ENCODE measurements at places on chromosomes 2 and 18. TPM values are rescaled to one million over a fixed set of nuclear protein-coding genes. Genes with fewer than 3 reads are reported as not detected.

CAVIN2 gene
- 14.9 TPM for total RNA-seq

NDC80 gene
- 1.6 TPM for total RNA-seq

KYNU gene
- 14.3 TPM for total RNA-seq

FAM228A gene
- total RNA-seq, result 0.92 TPM

MYL12A gene
- total RNA-seq, result 800 TPM

PSMA8 gene
- not detected for total RNA-seq

APLF gene
- 5.8 TPM for total RNA-seq

DNA sequence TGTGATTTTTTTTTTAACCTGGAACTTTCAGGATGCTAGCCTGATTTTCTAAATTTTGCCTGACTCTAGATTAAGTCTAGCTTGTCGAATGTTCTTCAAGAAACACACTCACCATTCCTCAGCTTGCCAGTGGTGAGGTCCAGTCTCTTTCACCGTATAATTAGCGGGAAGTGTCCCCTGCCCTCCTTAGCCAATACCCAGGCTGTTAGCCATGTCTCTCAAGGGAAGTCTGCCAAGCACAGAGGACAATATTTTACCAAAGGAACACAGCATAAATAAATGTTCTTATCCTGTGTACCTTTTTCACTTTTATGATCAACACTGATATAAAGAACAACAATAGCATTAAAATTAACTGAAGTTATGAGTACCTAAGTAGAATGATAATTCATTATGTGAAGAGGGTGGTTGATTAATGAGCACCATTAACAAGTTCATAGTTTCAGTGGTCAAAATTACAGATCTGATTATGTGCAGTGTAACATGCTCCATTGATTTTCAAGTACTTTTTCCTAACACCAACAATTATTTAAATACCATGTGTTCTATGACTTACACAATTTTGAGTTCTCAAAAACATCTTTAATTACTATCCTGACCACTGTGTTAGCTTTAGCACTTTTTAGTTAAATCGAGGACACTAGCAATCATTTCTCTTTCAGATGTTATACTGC is 445.8 kb upstream of the RAB12 start:
- H3K36me3 ChIP-seq, result no peaks in the 10 kb centered on the region
- no peak overlapping the region for H3K4me3 ChIP-seq
- no peaks in the 10 kb centered on the region for H3K27me3 ChIP-seq
- H3K27ac ChIP-seq, result no peak overlapping the region
- H3K4me1 ChIP-seq, result no peaks in the 10 kb centered on the region

DNA sequence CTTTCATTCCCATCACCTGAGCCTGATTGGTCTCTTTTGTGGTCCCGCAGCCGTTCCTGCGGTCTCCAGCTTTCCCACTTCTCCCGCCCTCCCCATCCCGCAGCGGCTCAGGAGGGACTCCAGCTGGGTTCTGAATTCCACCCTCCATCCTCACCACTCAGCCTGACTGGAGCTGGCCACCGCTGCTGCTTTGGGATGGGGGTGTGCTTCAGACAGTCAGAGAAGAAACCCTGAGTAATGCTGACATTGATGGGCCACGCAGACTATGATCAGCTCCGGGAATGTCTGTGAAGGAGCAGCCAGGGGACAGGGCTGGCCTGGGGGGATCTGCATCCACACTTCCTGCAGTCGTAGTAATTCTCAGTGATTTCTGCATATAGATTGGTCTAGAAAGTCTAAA is 45.9 kb upstream of the TXNDC2 start:
- no peak overlapping the region for H3K4me3 ChIP-seq
- no peaks in the 10 kb centered on the region for H3K36me3 ChIP-seq
- H3K27me3 ChIP-seq, result no peaks in the 10 kb centered on the region
- no peak for DNase-seq
- no peak overlapping the region for H3K27ac ChIP-seq

DNA sequence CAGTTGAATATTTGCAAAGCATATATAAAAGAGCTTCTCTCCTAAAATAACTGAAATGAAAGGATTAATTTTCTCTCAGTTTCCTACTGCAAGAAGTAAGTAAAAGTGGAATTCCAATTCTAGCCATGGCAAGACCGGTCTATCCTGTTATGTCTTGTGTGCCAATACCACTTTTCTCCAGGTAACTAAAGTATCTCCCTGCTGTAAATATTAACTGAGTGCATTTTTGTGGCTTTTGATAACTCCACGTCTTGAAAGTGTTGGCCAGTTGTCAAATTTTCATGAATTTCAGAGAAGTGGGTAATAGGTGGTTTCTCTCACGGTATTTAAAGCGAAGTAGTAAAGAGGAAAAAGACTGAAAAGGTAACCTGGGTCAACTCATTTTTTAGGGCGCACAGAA is 225.9 kb downstream of the NEDD4L start:
- DNase-seq, result no peak
- no peaks in the 10 kb centered on the region for H3K36me3 ChIP-seq
- no peaks in the 10 kb centered on the region for H3K4me1 ChIP-seq

DNA sequence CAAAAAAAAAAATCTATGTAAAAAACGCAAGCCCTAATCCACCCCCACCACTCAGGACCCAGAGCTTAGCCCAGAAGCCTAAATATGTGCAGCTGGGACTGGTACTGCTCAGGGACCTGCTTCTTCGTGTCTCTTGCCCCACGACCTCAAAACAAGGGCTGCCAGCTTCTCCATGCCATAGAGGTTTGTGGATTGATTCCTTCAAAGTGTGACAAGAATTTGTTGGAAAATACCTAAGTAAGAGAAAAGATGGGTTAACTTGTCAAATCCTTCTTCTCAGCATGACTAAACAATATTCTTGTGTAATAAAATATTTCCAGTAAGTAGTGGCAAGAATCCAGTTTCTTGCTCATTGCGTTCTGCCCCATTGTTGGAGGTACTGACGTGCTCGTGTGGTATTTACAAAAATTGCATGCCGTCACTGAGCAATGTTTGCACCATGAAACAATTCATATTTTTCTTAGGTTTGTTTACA is 825 bp upstream of the SCYGR1 start:
- no peak for DNase-seq
- no peak overlapping the region for H3K27ac ChIP-seq
- H3K27me3 ChIP-seq, result no peaks in the 10 kb centered on the region
- H3K4me3 ChIP-seq, result no peak overlapping the region
- no peaks in the 10 kb centered on the region for H3K4me1 ChIP-seq

GRCh38 chr2:216574046-216574445 is 59.2 kb upstream of the IGFBP2 start:
- no peak overlapping the region for H3K4me3 ChIP-seq
- H3K27me3 ChIP-seq, result no peaks in the 10 kb centered on the region
- peaks cover 38% of the 10 kb centered on the region for H3K4me1 ChIP-seq
- H3K27ac ChIP-seq, result peak overlapping the region; percentile 94

DNA sequence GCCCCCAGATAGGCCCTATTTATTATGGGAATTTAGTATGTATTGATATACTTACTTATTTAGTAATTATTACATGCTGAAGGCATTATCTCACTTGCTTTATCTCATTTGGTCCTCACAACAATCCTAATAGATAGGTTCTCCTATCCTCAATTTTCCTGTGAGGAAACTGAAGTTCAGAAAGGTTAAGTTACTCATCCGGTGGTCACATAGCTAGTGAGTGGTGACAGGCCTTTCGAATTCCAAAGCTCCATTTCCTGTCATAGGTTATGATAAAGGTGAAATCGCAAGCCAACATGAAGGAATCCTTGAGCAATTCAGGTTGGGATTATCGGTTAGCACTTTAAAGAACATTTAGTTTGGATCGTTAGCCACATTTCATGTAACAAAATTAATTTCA is 33.3 kb downstream of the NAB1 start:
- DNase-seq, result no peak
- H3K4me1 ChIP-seq, result peaks cover 4% of the 10 kb centered on the region
- no peak overlapping the region for H3K27ac ChIP-seq
- H3K4me3 ChIP-seq, result no peak overlapping the region
- H3K27me3 ChIP-seq, result no peaks in the 10 kb centered on the region

- H3K27me3 ChIP-seq, result no peaks in the 10 kb centered on the region
- no peak overlapping the region for H3K4me3 ChIP-seq
- no peaks in the 10 kb centered on the region for H3K36me3 ChIP-seq
- H3K4me1 ChIP-seq, result peaks cover 21% of the 10 kb centered on the region
- no peak overlapping the region for H3K27ac ChIP-seq
These were observed 12.0 kb upstream of the HAAO start for GRCh38 chr2:42804338-42804737.

GRCh38 chr2:68251855-68252399 is 405 bp downstream of the PPP3R1 start:
- no peaks in the 10 kb centered on the region for H3K36me3 ChIP-seq
- peak overlapping the region; percentile 93 for H3K4me3 ChIP-seq
- H3K27ac ChIP-seq, result peak overlapping the region; percentile 92
- H3K27me3 ChIP-seq, result no peaks in the 10 kb centered on the region
- peaks cover 45% of the 10 kb centered on the region for H3K4me1 ChIP-seq

DNA sequence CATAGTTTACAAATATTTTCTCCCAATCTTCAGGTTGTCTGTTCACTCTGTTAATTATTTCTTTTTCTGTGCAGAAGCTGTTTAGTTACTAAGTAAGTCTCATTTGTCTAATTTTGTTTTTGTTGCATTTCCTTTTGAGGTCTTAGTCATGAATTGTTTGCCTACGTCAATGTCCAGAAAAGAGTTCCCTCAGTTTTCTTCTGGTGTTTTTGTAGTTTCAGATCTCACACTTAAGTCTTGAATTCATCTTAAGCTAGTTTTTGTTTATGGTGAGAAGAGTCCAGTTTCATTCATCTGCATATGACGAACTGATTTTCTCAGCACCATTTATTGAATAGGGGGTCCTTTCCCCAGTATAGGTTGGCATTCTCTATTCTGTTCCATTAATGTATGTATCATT is 1252.2 kb upstream of the TMEFF2 start:
- H3K27ac ChIP-seq, result no peak overlapping the region
- no peaks in the 10 kb centered on the region for H3K4me1 ChIP-seq
- no peaks in the 10 kb centered on the region for H3K36me3 ChIP-seq
- no peak for DNase-seq
- H3K27me3 ChIP-seq, result no peaks in the 10 kb centered on the region
- H3K4me3 ChIP-seq, result no peak overlapping the region

GRCh38 chr2:239138610-239139009 is 262.2 kb downstream of the HDAC4 start:
- H3K27me3 ChIP-seq, result no peaks in the 10 kb centered on the region
- H3K4me1 ChIP-seq, result peaks cover 16% of the 10 kb centered on the region
- no peak for DNase-seq
- peaks cover 22% of the 10 kb centered on the region for H3K36me3 ChIP-seq
- H3K27ac ChIP-seq, result no peak overlapping the region

GRCh38 chr2:236318401-236318800 is 54.2 kb upstream of the ASB18 start:
- no peak overlapping the region for H3K27ac ChIP-seq
- H3K4me1 ChIP-seq, result no peaks in the 10 kb centered on the region
- no peaks in the 10 kb centered on the region for H3K27me3 ChIP-seq
- DNase-seq, result no peak

- H3K36me3 ChIP-seq, result no peaks in the 10 kb centered on the region
- H3K4me1 ChIP-seq, result no peaks in the 10 kb centered on the region
- DNase-seq, result no peak
- no peak overlapping the region for H3K27ac ChIP-seq
- H3K4me3 ChIP-seq, result no peak overlapping the region
These were observed 438.4 kb downstream of the EIPR1 start for GRCh38 chr2:2939078-2939795.

DNA sequence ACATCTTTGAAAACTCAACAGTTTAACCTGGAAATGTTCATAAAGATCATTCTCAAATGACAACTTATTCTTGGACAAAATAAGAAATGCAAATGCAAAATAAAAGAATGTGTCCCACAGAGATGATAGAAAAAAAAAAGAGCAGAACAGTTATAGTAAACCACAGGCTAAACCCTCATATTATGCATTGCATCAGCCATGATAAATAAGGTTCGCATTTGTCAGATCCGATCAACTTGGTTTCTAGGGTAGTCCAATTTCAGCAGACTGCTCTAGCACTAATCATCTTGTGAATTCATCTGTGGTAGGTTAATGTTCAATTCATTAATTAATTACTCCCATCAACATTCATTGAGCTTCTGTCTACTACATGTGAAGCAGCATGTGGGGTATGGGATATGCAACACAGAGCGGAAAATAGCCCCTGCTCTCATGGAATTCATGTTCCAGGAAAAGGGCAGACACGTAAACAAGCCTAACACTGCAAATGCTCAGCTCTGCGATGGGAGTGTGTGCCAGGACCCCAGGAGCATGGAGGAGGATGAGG is 316.2 kb upstream of the REV1 start:
- H3K27ac ChIP-seq, result no peak overlapping the region
- H3K27me3 ChIP-seq, result no peaks in the 10 kb centered on the region
- H3K4me1 ChIP-seq, result no peaks in the 10 kb centered on the region
- H3K36me3 ChIP-seq, result no peaks in the 10 kb centered on the region

GRCh38 chr2:187552828-187553681 is 1.2 kb downstream of the TFPI start:
- peak overlapping the region; percentile 71 for H3K4me3 ChIP-seq
- no peaks in the 10 kb centered on the region for H3K36me3 ChIP-seq
- H3K4me1 ChIP-seq, result peaks cover 9% of the 10 kb centered on the region
- peak overlapping the region; percentile 17 for H3K27ac ChIP-seq
- no peak for DNase-seq
- H3K27me3 ChIP-seq, result no peaks in the 10 kb centered on the region

- no peaks in the 10 kb centered on the region for H3K36me3 ChIP-seq
- no peaks in the 10 kb centered on the region for H3K4me1 ChIP-seq
- no peaks in the 10 kb centered on the region for H3K27me3 ChIP-seq
- no peak for DNase-seq
These were observed 34.0 kb downstream of the QPCT start for GRCh38 chr2:37378411-37378810.

DNA sequence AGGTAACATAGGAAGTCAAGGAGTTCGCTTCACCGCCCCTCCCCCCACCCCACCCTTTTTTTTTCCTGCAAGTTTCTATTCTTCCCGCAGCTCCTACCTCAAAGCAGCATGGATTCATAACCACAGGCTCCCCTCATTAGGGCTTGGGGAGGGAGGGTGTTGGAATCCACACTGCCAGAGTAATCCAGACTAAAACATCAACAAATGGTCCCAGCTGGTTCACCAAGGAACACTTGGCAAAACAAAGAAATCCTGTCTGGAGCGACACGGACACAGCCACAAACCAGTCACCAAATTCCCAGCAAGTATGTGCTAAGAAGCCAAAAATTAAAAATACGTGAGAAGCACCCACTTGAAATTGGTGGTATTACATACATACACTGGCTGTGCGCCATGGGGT is 106.9 kb upstream of the PPP1CB start:
- H3K27ac ChIP-seq, result peak overlapping the region; percentile 93
- no peaks in the 10 kb centered on the region for H3K36me3 ChIP-seq
- H3K4me1 ChIP-seq, result peaks cover 16% of the 10 kb centered on the region
- no peaks in the 10 kb centered on the region for H3K27me3 ChIP-seq
- DNase-seq, result no peak
- H3K4me3 ChIP-seq, result peak overlapping the region; percentile 8

GRCh38 chr18:61998335-61998734 is 105.5 kb upstream of the RNF152 start:
- H3K27ac ChIP-seq, result peak overlapping the region; percentile 50

DNA sequence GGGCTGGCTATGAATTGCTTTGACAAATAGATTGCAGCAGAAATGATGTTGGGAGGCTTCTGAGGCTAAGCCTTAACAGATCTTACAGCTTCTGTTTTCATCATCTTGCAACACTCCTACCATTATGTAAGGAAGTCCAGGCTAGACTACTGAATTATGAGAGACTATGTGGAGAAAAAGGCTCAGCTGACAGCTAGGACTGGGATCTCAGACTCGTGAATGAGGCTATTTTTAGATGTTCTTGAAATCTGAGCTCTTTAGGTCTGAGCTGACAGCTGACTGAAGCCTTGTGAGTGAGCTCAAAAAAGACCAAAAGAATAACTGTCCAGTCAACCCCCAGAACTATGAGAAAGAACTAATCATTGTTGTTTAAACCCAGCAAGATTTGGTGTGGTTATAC is 70.3 kb downstream of the VWC2L start:
- DNase-seq, result no peak
- no peaks in the 10 kb centered on the region for H3K36me3 ChIP-seq
- no peaks in the 10 kb centered on the region for H3K27me3 ChIP-seq
- H3K4me3 ChIP-seq, result no peak overlapping the region
- peak overlapping the region; percentile 40 for H3K27ac ChIP-seq

All from thoracic aorta (tissue), 2 donors.